ENCODE measurements at places on chromosomes 2 and 18.

DNA sequence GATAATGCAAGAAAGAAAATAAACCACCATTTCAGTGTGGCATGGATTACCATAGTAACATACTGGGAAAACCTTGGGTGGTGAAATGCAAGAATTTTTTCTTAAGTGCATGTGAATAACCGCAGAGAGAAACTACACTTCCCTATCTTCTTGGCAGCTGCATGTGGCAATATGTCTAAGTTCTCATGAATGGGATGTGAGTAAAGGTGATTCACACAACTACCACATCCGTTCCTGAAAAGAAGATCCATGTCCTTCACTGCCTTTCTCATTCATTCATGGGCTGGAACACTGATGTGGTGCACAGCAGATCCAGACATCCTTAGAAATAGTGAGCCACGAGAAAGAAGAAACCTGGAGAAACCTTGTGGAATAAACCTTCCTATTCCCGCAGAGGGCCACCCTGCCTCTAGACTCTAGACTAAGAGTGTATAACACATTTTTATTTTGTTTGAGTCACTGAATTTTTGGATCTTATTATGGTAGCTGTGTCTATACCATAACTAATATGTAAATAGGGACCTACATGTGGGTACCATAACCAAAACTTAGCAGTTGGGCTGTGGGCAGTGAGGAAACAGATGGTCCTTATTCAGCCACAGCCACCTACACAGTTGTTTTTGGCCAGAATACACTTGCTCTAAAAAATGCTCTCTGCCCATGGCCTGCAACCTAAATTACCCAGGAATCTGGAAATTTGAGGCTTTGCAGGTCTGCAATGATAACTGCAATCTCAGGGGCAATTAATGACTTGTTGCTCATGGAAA, 573.3 kb downstream of the LRP1B start:
- DNase-seq = no peak

GRCh38 chr2:118013221-118013723, 598 bp downstream of the CCDC93 start:
- no peak for DNase-seq

- DNase-seq = no peak
Observed at GRCh38 chr18:73959352-73959751, 188.3 kb downstream of the FBXO15 start.

DNA sequence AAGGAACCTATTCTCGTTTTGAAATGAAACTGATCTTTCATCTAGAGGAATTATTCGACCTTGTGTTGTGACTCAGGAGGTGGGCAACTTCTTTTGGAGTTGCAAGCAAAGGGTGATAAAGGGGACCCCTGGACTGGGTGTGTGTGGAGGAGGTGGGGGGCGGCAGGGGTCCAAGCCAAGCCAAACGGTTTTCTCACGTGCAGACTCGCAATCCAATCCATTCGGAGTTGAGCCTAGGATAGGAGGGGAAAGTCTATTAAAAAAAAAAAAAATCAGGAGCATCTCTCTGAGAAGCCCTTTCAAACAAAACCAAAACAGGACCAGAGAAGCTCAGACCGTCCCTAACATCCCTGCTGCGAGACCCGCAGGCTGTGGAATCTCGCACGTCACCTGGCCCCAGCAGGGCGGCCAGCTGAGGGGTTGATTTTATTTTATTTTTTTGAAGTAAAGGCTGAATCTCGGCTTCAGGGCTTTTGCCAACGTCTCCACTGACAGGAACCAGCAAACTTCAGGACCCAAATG, 3.7 kb upstream of the ZEB2 start:
- no peak for DNase-seq

- no peak for DNase-seq
Observed at GRCh38 chr2:7845332-7845731, 836.5 kb upstream of the ID2 start.

DNA sequence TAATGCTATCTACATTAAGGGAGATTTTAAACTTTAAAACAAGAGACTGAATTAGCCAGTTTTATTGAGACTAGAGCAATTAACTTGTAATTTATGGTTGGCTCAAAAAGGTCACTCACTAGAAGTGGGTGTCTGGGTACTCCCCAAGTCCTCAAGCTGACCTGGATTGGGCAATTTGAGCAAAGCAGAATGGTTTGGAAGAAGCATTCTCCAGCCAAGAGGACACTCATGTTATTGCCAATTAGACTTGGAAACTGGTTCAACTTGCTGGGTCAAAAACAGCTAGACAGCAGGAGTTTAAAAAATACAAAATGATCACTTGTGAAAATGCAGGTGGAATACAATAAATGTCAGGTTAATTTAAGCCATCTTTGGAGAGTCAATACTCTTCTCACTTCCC, 29.5 kb upstream of the MYO1B start:
- DNase-seq = no peak

DNA sequence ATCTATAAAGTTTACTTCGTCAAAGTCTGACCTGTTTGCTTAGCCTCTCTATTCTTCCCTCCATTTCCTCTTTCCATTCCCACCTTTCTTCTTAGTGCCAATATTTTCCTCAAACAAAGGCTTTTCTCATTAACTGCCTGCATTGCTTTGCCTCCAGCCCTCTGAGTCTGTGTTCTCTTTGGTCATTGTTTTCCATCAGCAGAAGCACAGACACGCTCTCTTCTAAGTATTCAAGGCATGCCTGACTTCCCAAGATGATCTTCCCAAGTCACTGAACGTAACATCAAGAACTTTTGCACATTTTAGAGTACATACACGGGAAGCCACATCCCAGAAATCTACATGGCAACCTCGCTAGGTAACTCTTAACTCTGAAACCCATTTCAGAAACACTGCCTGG, 32.6 kb upstream of the ANXA4 start:
- no peak for DNase-seq

DNA sequence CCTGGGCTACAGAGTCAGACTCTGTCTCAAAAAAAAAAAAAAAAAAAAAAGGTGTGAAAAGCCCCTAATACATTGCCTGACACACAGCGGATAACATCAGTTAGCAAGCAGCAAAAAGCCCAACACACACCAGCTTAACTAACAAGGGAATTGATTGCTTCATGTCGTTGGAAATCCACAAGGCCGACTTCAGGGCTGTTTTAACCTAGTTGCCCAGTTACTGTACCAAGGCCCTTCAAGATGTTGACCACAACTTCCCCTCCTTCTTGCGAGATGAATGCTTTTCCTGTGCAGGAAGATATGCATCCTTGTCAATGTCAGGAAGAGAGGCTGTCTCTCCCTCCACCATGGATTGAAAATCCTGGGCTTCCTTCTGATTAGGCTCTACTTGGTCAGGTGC, 202.9 kb downstream of the MIB1 start:
- no peak for DNase-seq

- no peak for DNase-seq
Observed at GRCh38 chr18:48007955-48008701, 77.7 kb upstream of the SMAD2 start.

DNA sequence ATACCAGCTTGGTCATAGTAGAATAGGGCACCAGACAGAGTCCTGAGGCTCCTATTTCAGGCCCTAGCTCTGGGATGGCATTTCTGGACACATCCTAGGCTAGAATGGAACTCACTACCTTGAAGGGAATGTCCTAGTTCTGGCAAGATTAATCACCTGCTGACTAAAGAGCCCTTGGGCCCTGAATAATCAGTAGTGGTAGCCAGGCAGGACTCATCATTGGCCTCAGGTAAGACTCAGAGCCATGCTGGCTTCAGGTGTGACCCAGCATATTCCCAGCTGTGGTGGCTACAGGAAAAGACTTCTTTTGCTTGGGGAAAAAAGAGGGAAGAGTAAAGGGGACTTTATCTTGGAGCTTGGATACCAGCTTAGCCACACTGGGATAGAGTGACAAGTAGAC, 131.0 kb upstream of the SRD5A2 start:
- no peak for DNase-seq

- DNase-seq = no peak
Observed at GRCh38 chr2:239726631-239727181, 298.4 kb downstream of the NDUFA10 start.

- DNase-seq = no peak
Observed at GRCh38 chr2:108605947-108606346, 71.7 kb downstream of the LIMS1 start.

GRCh38 chr2:39981883-39982311, 202.8 kb upstream of the THUMPD2 start:
- DNase-seq = no peak

DNA sequence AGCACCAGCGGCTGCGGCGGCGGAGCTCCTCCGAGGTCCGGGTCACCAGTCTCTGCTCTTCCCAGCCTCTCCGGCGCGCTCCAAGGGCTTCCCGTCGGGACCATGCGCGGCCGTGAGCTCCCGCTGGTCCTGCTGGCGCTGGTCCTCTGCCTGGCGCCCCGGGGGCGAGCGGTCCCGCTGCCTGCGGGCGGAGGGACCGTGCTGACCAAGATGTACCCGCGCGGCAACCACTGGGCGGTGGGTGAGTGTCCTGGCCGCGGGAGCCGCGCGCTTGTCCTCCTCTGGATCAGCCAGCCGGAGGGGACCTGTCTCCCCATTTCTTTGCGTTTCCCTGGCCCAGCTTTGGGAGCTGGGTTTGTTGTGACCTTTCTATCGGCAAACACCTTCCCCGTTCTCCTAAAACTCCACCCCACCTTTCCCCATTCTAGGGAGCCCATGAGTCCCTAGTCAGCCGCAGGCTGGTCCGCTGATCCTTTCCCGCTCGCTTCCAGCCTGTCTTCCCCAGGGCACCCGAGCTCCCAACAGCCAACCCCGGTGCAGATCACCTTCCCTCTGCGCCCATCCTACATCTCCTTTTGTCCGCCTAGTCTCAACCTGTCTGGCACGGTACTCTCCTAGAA, 316 bp downstream of the GRP start:
- DNase-seq = no peak

DNA sequence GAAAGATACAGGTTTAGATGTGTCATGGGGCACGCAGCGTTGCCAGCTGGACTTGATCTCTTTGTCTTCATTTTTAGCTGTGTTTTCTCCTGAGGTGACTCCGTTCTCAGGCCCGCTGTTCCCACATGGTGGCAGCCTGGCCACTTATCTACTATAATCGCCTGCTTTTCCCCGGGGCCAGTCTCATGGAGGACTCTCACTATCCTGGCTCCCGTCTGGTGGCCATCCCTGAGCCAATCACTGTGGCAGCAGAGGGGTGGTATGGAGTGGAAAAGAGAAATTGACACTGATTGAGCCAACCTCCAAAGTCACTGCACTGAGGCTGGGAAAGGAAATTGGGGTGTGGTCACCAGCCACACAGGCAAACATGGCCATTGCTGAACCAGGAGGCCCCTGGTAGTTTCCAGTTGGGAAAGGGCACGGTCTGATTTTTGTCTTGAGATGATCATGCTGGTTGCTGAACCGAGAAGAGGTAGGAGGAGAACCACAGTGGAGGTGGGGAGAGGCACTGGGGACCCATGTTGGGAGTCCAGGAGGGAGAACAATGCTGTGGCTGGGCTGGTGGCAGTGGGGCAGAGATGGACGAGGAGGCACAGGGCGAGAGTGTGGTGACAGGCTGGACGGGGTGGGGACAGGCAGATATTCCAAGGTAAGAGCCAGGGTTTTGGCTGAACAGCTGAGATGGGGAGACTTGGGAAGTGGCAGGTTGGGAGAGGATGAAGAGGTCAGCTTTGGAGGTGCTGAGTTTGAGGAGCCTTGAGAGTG, 45.6 kb downstream of the KCNIP3 start:
- DNase-seq = no peak

DNA sequence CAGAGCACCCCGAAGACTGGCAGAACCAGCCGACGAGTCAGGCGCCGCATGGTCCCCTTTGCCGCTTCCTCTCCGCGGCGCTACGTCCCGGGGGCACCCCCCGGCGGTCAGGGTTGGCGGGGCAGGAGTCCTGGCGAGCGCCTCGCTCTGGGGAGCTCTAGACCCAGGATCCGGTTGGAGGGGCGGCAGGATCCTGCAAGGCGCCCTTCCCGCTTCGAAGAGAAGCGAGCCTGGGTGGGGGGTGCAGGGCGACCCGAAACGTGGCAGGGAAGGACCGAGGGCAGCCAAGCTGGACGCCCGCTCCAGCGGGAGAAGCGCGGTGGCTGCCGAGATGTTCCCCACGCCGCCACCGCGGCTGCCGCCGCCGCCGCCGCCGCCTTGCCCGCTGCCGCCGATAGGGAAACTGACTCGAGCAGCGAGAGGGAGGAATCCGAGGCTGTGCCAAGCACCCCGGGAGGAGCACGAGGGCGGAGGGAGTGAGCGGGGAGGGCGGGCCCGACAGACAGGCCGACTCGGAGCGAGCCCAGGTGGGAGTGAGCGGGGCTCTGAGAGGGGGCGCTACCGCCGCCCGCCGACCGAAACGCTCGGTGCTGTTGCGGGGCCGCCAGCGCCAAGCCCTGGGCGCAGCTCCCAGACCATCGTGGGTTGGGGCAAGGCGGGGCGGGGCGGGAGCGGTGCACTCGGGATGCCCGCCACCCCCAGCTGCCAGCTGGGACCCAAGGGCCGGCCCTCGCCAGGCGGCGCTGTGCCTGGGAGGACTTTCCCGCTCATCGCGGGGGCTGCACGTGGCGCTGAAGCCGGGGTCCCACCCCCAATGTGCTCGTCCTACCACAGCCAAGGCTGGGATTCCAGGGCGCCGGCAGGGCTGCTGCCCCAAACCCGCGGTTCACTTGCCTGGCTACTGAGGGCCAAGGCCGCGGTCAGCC, at the start of gene GALNT14:
Gene GALNT14, minus strand, starts transcription at position 404 of the 926 bp plus-strand sequence. Its CDS starts 354 bp downstream, at position 50.
- DNase-seq = no peak

- DNase-seq = no peak
Observed at GRCh38 chr2:143802242-143802641, 673.0 kb downstream of the ARHGAP15 start.

DNA sequence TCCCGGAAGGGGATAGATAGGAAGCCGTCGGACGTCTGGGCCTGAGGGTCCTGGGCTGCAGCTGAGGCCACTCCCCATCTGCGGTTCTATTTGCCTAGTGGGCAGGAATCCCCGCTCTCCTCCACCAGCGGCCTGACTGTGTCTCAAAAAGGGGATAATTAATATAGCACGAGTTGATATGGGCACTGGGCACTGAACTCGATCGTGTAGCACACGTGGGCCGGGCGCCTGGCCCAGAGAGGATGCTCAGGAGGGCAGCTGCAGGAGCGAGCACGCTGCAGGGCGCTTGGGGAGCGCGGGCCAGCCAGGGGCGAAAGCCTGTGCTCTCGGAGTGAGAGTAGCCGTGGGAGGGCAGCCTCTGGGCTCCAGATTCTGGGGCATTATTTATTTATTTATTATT, 8.8 kb upstream of the GBX2 start:
- no peak for DNase-seq

GRCh38 chr2:228763379-228763981, 507.6 kb downstream of the PID1 start:
- no peak for DNase-seq

GRCh38 chr2:222270396-222270795, 28.4 kb downstream of the PAX3 start:
- no peak for DNase-seq

DNA sequence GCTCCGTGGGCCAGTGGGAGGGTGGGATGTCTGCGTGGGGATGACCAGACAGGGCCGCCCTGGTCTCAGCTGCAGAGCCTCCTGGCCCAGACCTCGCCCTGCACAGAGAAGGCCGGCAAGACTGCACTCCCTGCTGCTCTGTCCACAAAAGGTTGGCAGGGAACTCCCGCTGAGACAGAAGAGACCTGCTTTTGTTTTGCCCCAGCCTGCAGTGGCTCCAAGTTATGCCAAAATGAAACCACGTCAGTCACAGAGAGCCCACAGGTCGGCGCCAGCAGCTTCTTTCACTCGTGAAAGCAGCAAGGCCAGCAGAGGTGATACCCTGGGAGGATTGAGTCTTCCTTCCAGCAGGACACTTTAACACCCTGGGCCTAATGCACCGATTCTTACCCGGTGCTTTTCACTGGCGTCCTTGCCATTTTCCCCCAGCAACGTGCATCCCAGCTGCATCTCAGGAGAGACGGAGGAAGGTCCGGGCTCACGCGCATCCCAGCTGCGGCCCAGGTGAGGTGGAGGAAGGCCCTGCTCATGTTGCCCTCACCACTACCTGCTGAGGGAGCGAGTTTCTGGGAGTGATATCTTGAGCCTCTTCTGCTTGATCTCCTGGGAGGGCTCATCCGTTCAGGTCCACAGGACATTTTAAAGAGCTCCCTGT, 22.1 kb upstream of the CTDP1 start:
- DNase-seq = no peak

All from CMK (cell line).